ENCODE measurements at places on chromosomes 7 and 10.
A peak's percentile ranks its signal among the peaks of the same experiment; 100 is the strongest.

DNA sequence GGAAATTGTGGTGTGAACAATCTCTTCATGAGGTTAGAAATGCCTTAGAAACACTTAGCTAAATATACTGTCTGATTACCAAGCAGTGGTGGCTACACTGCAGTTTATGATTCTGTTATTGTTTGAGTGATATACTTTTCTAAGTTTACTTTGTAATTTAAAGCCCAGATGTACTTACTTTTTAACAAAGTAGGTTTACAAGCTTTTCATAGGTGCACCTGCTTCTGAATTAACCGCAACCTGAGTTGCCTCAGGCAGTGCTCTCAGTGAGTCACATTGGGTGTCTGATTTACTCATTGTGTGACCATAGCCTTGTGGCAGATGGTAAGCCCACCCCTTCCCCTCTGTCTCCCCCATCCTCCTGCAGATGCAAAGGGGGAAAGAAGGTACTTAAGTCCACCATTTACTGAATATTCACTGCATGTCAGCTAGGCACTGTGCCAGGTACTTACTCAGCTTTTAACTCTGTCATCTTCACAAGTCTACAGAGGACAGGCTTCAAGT is 9.0 kb downstream of the MTURN start:
- DNase-seq: peak; percentile 66

DNA sequence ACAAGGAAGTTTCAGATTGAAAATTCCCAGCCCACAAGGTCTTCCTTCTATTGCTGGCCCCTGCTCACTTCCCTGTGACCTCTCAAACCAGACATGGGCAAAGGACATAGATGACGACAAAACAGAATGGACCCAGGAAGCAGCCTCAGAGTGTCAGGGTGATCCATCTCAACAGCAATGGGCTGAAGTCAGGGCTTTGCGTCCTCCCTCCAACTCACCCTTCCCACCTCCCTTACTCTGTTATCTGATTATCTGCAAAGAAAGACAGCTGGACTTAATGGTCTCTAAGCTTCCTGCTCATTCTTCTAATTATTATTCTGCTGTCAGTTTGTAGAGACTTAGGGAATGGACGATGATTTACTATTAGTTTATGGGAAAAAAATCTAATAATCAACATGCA is 115.9 kb downstream of the PIP4K2A start:
- no peak for DNase-seq

DNA sequence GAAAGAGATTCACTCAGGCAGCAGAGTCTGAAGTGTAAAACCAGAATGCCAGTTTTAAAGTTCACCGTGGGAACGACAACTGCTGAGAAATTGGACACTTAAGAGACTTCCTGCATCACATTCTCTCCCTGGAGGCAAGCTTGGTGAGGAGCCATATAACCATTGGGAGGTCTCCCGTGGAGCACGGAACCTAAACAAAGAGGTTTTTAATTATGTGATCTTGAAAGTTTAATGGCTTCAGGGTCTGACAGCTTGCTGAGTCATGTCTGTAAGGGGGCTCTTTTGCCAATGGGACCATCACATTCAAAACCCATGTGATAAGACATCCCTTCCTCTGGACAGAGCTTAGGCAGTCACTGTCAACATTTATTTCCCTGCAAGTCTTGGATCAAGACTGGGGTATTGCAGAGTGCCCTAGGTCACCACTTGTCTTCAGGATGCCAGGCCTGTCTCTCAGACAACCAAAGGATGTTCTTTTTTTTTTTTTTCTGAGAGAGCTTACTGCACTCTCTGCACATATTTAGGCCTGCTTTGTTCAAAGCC is 674.4 kb downstream of the TYW1 start:
- DNase-seq: no peak

GRCh38 chr7:37062560-37062859 is 338.2 kb upstream of the AOAH start:
- no peak for DNase-seq

DNA sequence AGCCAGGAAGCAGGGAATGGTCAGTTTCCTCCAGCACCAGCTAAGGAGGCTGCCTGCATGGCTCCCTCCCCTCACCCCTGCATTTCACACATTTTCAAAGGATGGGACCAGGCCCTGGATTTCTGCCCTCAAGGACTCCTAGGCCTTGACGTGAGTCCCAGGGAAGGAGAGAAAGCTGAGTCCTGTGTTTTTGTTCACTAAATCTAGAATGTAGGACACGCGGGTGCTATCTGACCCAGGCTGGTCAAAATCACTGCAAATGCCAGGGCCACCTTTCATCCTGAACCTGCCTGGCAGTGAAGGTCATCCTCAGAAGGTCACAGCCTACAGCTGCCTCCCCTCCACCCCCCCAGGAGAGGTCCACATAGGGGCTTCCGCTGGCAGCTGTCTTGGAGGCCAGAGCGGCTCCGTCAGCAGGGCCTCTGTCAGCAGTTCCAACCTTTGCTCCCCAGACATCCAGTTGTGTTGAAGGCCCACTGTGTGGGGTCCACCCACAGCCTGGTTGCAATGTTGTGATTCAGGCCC is 18.0 kb downstream of the RHBDD2 start:
- DNase-seq: no peak

- DNase-seq: peak; percentile 4
These were observed 337.5 kb upstream of the KCND2 start for GRCh38 chr7:119935418-119936025.

- DNase-seq: no peak
These were observed 20.9 kb upstream of the PRKAR2B start for GRCh38 chr7:107023522-107024151.

DNA sequence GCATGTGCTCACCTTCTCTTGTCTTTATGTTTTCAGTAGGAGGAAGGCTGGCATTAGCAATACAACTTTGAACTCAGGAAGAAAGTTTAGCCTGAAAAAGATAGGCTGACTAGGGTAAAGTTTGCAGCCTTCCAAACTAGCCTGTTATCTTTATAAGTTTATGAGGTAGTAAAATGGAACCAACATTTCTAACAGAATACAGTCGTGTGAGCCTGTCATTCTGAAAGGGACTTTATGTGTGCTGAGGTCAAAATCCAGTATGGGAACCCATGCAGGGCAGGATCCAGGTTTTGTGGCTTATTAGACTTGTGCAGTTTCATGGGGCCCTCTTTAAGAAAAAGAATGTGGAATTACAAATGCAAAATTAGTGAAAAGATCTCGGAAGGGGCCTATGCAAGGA is 201.0 kb upstream of the PRPS1L1 start:
- no peak for DNase-seq

- DNase-seq: no peak
These were observed 81.4 kb downstream of the MALSU1 start for GRCh38 chr7:23380556-23380955.

- no peak for DNase-seq
These were observed 36.7 kb downstream of the PRF1 start for GRCh38 chr10:70565556-70566514.

DNA sequence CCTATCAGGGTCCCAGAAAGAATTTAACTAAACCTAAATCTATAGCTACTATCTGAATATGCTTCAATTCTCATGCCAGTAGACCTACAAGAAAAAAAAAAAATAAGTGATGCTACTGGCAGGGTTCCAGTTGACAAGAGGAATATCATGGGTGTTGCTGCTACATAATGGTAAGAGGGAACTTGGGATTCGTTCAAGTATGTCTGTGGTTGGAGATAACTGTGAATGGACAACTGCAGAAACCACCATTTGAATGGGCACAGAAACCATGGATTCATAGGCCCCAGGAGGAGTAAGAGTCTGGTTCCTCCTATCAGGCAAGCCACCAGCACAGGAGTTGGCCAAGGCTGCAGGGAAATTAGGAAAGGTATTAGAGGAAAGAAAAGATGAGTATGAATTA is 287.6 kb upstream of the HGF start:
- DNase-seq: no peak

GRCh38 chr7:133623721-133624120 is 370.8 kb downstream of the EXOC4 start:
- no peak for DNase-seq

- peak; percentile 37 for DNase-seq
These were observed 16.9 kb downstream of the TCAF1 start for GRCh38 chr7:143884969-143885559.

- DNase-seq: peak; percentile 66
These were observed 33.9 kb upstream of the SLC29A3 start for GRCh38 chr10:71285180-71285545.

DNA sequence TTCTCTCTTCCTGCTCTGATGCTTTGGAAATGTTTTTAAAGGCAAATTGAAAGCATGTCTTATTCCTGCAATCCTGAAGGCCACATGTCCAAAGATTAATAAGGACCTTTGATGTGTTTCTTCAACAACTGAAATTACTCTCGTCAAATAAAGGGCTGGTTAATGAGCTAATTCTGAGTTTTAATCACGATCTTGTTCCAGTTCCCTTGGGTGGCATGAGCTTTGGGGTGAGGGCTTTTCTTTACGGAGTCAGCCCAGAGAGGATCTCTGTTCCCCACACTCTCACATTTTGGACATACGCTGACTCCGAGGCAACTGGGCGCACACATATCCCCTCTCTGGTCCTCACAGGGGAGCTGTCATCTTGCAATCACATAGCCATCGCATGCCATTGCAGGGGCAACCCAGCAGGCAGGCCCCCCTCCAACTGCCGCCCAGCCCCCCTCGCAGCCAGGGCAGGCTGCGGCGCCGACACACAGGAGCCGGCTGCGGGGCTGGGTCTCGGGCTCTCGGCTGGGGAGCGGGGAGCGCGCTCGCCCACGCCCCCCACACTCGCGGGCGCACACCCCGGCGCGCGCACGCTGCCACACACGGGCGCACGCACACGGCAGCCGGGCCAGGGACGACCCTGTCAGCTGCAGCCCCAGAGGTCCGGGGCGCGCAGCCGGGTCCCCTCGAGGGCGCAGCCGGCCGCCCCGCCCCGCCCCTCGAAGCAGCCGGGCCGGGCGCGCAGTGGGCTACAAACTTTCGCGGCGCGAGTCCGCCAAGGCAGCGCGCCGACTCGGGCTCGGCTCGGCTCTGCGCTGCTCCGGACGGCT is at the start of gene GDF10:
Gene GDF10 (plus strand): TSS at position 587 of the 818 bp plus-strand sequence. CDS start 455 bp downstream, outside the sequence.
- no peak for DNase-seq

DNA sequence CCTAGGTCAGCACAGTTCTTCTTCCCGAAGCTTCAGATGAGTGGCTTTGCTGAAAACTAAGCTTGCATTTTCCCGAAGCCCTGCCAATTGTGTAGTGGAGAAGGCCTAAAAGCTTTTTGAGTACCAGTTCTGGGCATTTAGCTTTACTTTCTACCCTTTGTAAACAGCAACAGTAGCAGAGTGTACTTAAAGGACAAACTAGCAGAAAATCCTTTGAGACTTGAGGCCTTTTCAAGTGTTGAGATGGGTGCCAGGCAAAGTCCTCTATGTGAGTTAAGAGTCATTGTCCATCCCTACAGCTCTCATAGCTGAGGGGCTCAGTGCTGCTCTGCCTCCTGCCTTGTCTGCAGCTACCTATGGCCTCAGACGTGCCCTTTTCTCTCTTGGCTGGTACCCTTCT is 368.2 kb downstream of the CCSER2 start:
- DNase-seq: no peak

DNA sequence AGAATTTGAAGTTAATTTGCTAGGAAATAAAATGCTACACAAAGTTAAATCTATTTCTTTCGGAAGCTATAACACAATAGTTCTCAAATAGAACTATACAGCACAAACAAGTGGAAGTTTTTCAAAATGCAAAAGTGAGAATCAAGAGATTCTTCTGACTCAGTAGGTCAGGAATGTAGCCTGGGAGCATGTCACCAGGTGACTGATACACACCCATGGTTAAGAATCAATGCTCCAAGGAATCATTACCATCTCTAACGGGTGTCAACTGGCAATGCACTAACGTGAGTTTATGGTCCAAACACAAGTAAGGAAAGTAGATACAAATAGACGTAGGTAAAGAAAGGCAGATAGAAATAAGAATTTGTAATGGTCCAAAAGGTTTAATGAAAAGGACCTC is 170.5 kb downstream of the SRPK2 start:
- peak; percentile 77 for DNase-seq

GRCh38 chr7:128362670-128363069 is 1.2 kb upstream of the PRRT4 start:
- DNase-seq: no peak

DNA sequence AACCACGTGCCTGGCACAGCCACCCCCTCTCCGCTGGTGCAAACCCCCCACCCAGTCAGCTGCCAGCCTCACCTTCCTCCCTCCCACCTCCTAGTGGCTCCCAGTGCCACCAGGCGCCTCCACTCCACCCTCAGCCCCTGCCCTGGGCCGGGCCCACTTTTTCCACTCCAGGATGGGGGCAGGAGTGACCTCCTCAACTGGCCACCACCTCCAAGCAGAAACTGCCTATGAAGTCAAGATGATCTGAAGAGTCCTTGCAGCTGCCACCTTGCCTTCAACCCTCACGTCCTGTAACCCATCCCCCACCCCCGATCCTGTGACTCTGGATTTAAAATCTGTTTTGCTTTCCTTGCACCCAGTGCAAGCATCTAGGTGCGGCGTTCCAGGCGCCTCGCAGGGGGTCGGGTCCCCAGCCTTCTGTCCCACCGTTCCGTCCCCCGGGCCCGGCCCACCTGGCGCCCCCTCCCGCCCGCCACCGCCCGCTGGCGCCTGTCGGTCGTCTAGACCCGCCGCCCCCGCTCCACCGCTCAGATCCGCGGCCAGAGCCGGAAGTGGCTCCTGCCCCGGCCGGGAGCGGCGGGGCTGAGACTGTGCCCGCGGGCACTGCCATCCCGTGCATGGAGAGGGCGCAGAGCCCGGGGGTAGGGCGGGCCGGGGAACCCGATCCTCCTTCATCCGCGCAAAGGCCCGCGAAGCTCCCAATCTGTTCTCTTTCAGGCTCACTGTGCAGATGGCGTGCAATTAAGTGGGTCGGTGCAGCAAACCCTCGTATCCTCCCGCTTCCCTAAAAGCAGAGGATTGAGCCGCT is 51.2 kb upstream of the GTF2I start:
- no peak for DNase-seq

DNA sequence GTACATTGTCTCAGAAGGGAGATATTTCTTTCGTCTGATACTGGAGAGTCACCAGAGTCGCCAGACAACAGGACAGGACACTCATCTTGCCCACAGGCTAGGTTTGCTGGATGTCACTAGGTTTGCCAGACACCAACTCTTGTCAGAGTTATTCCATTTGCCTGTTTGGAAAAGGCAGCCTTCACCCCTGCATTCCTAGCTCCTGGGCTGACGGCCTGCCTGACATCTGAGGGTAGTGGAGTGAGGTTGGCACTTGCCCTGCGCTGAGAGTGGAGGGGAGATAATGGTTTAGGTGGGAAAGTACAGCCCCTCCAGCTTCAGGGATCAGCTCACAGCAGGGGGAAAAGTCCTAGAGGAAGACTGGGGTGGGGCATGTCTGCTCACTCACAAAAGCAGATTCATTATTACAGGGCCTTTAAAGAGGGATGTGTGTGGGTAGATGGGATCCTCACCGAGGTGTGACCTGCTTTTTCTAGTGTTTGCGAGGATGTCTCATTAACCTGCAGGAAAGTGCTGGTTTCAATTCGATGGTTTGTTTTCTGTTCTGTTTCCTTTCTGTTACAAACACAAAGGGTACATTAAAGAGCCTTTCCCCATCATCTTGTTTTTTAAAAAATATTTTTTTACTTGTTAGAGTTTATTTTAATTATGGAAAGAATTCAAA is 79.3 kb upstream of the TNS3 start:
- DNase-seq: no peak

GRCh38 chr10:65571011-65571570 is 1354.7 kb upstream of the LRRTM3 start:
- DNase-seq: peak; percentile 6
